Activated naive CD4-positive, alpha-beta T cell treated with anti-CD3 and anti-CD28 coated beads for 36 hours (primary cell): ENCODE measurements at places on chromosomes 3 and 15.
A peak's percentile ranks its signal among the peaks of the same experiment; 100 is the strongest.

GRCh38 chr3:4417449-4417848, 49.6 kb downstream of the SUMF1 start:
- no peak overlapping the region for H3K27ac ChIP-seq
- no peaks in the 10 kb centered on the region for H3K27me3 ChIP-seq
- H3K4me3 ChIP-seq, result no peak overlapping the region
- peaks cover 10% of the 10 kb centered on the region for H3K4me1 ChIP-seq
- peaks cover 5% of the 10 kb centered on the region for H3K36me3 ChIP-seq

GRCh38 chr3:35562141-35562540, 77.2 kb upstream of the ARPP21 start:
- no peak overlapping the region for H3K27ac ChIP-seq
- DNase-seq, result no peak
- H3K27me3 ChIP-seq, result no peaks in the 10 kb centered on the region
- H3K4me1 ChIP-seq, result no peaks in the 10 kb centered on the region

DNA sequence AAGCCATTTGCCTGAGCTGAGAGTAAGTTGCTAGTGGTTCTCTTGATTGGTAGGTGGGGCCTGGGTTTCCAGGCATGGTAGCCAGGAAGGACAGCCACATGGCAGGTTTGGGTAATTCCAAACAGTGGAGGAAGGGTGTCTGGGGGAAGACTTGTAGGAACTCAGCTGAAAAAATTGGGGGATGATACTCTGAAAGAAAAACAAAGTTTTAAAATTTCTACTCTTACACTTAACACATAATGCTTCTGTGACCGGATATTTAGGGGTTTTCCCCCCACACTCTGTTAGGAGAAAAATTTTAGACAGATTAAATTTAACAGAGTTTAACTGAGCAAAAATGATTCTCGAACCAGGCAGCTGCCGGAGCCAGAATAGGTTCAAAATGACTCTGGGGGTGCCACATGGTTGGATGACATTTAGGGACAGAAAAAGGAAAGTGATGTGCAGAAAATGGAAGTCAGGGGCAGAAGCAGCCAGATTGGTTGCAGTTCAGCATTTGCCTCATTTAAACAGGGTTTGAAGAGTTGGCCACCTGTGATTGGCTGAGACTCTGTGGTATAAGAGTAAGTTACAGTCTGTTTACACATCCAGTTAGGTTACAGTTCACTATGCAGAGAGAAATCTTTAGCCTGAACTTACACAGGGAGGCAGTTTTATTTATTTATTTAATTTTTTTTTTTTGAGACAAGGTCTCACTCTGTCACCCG, 8.1 kb downstream of the B2M start:
- peaks cover 88% of the 10 kb centered on the region for H3K4me1 ChIP-seq
- H3K27me3 ChIP-seq, result no peaks in the 10 kb centered on the region
- peak overlapping the region; percentile 100 for H3K27ac ChIP-seq
- peaks cover 52% of the 10 kb centered on the region for H3K36me3 ChIP-seq
- H3K4me3 ChIP-seq, result peak overlapping the region; percentile 58

- H3K4me1 ChIP-seq, result peaks cover 30% of the 10 kb centered on the region
- no peak overlapping the region for H3K4me3 ChIP-seq
- no peak overlapping the region for H3K27ac ChIP-seq
Measured at GRCh38 chr15:69576948-69577351, 124.3 kb downstream of the RPLP1 start.

DNA sequence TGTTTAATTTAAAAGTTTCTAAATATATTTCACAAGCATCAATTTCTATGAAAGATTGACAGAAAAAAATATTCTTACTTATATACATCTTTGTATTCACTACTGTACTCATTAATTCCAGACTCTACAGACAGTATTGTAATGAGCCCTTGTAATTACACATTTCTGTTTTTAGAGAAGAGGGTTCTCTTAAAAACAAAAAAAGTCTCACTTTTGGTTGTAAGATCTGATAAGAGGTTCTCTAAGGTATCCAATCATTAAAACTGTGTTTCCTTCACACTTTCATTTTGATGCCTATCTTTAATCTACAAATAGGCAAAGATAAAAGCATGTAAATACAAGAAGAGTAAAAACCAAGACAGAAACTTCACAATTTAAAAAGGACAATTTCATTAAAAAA, 75.6 kb downstream of the FBXL22 start:
- H3K27me3 ChIP-seq, result no peaks in the 10 kb centered on the region
- peaks cover 55% of the 10 kb centered on the region for H3K4me1 ChIP-seq
- peaks cover 42% of the 10 kb centered on the region for H3K36me3 ChIP-seq
- no peak for DNase-seq
- H3K27ac ChIP-seq, result no peak overlapping the region
- no peak overlapping the region for H3K4me3 ChIP-seq

- peaks cover 9% of the 10 kb centered on the region for H3K4me1 ChIP-seq
- no peak overlapping the region for H3K27ac ChIP-seq
- H3K27me3 ChIP-seq, result no peaks in the 10 kb centered on the region
- H3K4me3 ChIP-seq, result no peak overlapping the region
- no peaks in the 10 kb centered on the region for H3K36me3 ChIP-seq
Measured at GRCh38 chr15:43505738-43506137, 11.7 kb upstream of the MAP1A start.

DNA sequence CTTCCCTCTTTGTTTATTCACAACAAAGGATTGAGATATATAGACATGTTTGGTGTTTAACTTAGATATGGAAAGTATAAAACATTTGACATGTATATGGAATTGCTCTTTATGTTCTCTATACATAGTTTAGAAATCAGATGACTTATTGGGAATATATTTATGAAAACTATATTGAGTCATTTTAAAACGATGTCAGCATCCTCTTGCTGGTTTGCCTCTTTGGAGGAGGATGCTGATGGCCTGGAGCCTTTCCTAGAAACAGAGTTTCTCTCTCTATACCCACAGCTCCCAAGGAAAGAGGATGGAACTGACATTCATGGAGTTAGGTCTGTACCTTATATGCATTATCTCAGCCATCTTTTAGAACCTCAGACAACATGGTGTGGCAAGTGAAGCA, 40.3 kb downstream of the ZBTB38 start:
- DNase-seq, result no peak
- H3K27me3 ChIP-seq, result no peaks in the 10 kb centered on the region
- H3K36me3 ChIP-seq, result peaks cover 4% of the 10 kb centered on the region
- peaks cover 66% of the 10 kb centered on the region for H3K4me1 ChIP-seq

- H3K36me3 ChIP-seq, result no peaks in the 10 kb centered on the region
- H3K4me3 ChIP-seq, result no peak overlapping the region
- no peaks in the 10 kb centered on the region for H3K4me1 ChIP-seq
Measured at GRCh38 chr3:125079675-125080045, 23.9 kb upstream of the HEG1 start.

- no peak for DNase-seq
- H3K27ac ChIP-seq, result no peak overlapping the region
- H3K4me3 ChIP-seq, result no peak overlapping the region
- H3K4me1 ChIP-seq, result no peaks in the 10 kb centered on the region
- H3K27me3 ChIP-seq, result peaks cover 5% of the 10 kb centered on the region
- H3K36me3 ChIP-seq, result no peaks in the 10 kb centered on the region
Measured at GRCh38 chr15:71806452-71806931, 3.9 kb upstream of the NR2E3 start.

- H3K27me3 ChIP-seq, result no peaks in the 10 kb centered on the region
- peak; percentile 68 for DNase-seq
- H3K4me3 ChIP-seq, result peak overlapping the region; percentile 24
- peaks cover 15% of the 10 kb centered on the region for H3K4me1 ChIP-seq
- H3K36me3 ChIP-seq, result no peaks in the 10 kb centered on the region
- H3K27ac ChIP-seq, result peak overlapping the region; percentile 46
Measured at GRCh38 chr15:39774688-39775267, 7.9 kb downstream of the FSIP1 start.

GRCh38 chr3:169475978-169476698, 187.4 kb downstream of the MECOM start:
- H3K4me3 ChIP-seq, result no peak overlapping the region
- no peaks in the 10 kb centered on the region for H3K27me3 ChIP-seq
- no peaks in the 10 kb centered on the region for H3K36me3 ChIP-seq
- no peak overlapping the region for H3K27ac ChIP-seq

DNA sequence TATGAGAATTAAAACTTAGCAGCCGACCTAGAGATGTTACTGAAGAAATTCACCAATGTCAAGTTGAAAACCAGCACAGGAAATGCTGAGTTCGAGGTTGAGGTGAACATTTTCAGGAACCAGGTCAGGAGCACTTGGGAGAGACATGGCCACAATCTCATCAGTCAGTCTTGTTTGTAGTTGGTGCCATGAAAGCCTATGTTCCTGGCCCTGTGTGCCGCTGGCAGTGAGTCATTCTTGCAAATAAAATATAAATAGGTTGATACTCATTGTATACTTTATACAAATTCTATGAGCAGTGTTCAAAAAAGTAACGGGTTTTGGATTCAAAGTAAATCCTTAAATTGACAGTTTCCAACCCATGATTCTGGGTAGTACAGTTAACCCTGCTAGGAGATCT, 1.5 kb upstream of the FSIP1 start:
- H3K27ac ChIP-seq, result peak overlapping the region; percentile 64
- peaks cover 3% of the 10 kb centered on the region for H3K36me3 ChIP-seq
- peak overlapping the region; percentile 77 for H3K4me3 ChIP-seq
- peaks cover 54% of the 10 kb centered on the region for H3K4me1 ChIP-seq
- no peaks in the 10 kb centered on the region for H3K27me3 ChIP-seq

DNA sequence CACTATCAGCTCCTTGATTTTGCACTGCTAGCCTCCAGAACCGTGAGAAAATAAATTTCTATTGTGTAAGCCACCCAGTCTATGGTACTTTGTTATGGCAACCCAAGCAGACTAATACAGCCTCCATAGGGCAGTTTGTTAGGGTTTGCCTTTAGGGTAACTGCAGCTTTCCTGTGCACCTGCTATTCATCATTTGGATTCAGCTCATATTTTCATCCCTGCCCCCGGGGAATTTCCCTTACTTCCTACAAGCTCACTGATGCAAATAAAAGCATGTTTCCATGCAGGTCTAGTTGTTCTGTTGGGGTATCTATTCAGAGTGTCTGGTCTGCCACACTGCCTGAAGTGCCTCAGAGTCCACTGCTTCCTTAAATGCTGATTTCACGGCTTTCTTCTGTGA, 48.6 kb upstream of the ATOSA start:
- H3K36me3 ChIP-seq, result no peaks in the 10 kb centered on the region
- H3K27ac ChIP-seq, result no peak overlapping the region
- no peak for DNase-seq
- H3K4me1 ChIP-seq, result peaks cover 38% of the 10 kb centered on the region
- H3K27me3 ChIP-seq, result no peaks in the 10 kb centered on the region

DNA sequence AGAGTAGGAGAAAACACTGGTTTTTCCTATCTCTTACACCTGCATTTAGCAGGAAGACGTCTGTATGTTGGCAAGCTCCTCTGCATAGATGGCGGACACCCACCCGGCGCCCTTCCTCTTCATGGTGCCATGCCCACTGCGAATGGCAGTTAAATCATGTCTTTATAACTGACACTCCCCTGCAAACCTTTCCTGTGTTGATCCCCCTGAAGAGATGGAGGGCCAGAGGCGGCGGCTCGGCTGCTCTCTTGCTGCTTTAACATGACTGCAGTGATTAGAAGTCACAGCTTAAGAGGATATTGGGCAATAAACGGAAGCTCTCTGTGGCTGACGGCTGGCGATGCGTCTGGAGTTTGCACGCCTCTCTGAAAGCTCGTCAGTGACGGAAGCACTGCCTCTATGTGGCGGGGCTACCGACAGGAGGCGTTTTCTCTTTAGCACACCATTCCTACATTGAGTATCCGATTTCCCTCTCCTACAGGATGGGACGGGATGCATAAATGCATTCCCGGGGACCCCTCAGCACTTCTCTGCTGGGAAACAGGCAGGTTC, 25.5 kb upstream of the SNRPA1 start:
- no peaks in the 10 kb centered on the region for H3K36me3 ChIP-seq
- no peaks in the 10 kb centered on the region for H3K27me3 ChIP-seq
- peak overlapping the region; percentile 74 for H3K27ac ChIP-seq
- H3K4me1 ChIP-seq, result peaks cover 10% of the 10 kb centered on the region
- H3K4me3 ChIP-seq, result peak overlapping the region; percentile 80

- no peaks in the 10 kb centered on the region for H3K27me3 ChIP-seq
- no peak overlapping the region for H3K4me3 ChIP-seq
- DNase-seq, result no peak
- no peaks in the 10 kb centered on the region for H3K4me1 ChIP-seq
Measured at GRCh38 chr3:197042539-197042938, 12.9 kb upstream of the MELTF start.

GRCh38 chr3:133886031-133886722, 9.5 kb downstream of the RAB6B start:
- H3K4me1 ChIP-seq, result peaks cover 4% of the 10 kb centered on the region
- H3K36me3 ChIP-seq, result no peaks in the 10 kb centered on the region
- no peak overlapping the region for H3K27ac ChIP-seq
- no peak overlapping the region for H3K4me3 ChIP-seq
- no peak for DNase-seq

GRCh38 chr15:65937054-65937453, 67.8 kb downstream of the RAB11A start:
- no peak overlapping the region for H3K4me3 ChIP-seq
- no peaks in the 10 kb centered on the region for H3K36me3 ChIP-seq
- DNase-seq, result no peak
- H3K4me1 ChIP-seq, result no peaks in the 10 kb centered on the region
- H3K27me3 ChIP-seq, result no peaks in the 10 kb centered on the region

GRCh38 chr15:46366360-46367007, 731.7 kb downstream of the SQOR start:
- DNase-seq, result no peak
- no peaks in the 10 kb centered on the region for H3K27me3 ChIP-seq
- no peak overlapping the region for H3K4me3 ChIP-seq

DNA sequence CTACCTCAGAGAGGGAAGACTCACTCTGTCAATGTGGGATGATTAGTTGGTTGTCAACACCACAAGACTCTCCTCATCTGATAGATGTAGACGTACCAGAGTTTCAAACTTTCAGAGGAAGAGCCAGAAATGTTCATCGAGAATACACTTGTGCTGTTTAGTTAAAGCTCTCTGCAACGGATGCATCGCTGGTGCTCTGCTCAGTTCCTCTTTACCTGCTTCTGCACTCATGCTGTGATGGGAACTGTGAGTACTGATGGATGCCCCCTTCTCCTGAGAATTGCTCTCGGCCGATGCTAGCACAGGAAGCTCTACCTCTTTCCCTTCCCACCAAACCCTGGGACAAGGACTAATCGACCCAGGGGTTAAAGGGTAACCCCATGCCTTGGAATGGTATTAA, 51.8 kb upstream of the CCDC54 start:
- no peak for DNase-seq
- no peak overlapping the region for H3K27ac ChIP-seq
- H3K4me1 ChIP-seq, result no peaks in the 10 kb centered on the region
- H3K4me3 ChIP-seq, result no peak overlapping the region
- no peaks in the 10 kb centered on the region for H3K27me3 ChIP-seq

- no peak overlapping the region for H3K4me3 ChIP-seq
- DNase-seq, result peak; percentile 32
- H3K27ac ChIP-seq, result no peak overlapping the region
- H3K4me1 ChIP-seq, result no peaks in the 10 kb centered on the region
Measured at GRCh38 chr15:61621146-61621545, 392.0 kb upstream of the RORA start.

GRCh38 chr15:65310431-65311137, 6.1 kb downstream of the RNU5B-1 start:
- H3K27ac ChIP-seq, result no peak overlapping the region
- no peak for DNase-seq
- no peak overlapping the region for H3K4me3 ChIP-seq

DNA sequence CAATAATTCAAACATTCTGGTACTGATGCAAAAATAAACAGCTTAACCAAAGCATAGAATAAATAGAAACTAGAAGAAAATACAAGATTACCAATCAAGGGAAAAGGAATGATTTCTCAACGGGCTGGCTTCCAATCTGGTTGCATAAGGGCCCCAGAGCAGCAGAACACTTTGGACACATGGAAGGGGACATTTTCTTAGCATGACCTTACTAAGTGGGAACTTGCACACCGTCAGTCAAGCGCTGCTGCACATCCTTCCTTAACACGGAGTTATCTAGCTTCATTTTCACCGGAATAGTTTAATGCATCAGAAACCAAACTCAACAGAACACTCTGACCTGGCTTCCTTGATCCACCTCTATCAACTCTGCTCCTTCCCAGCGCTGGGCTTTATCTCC, 388.5 kb downstream of the VPS13C start:
- DNase-seq, result no peak
- H3K36me3 ChIP-seq, result no peaks in the 10 kb centered on the region
- no peak overlapping the region for H3K4me3 ChIP-seq
- no peak overlapping the region for H3K27ac ChIP-seq
